Stimulated activated CD8-positive, alpha-beta memory T cell treated with anti-CD3 and anti-CD28 coated beads, Interleukin-4, amount 100 ng/mL, for 4 hours (primary cell): ENCODE measurements at places on chromosomes 16 and 17.

DNA sequence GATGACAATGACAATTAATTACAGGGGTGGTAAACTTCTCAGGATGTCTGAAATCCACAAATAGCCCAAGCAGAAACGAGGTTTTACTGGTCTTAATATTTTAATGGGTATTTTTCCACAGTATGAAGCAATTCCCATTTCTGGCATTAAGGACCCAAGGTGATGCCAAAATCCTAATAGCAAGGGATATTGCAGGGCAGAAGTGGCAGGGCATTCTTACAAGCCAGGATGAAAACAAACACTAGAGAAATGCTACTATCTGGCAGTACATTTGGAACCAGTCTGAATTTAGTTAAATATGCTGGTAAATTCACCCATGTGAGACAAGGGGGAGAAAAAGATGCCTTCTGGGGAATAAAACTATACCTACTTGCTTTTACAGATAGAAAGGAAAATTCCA lies 45.2 kb downstream of the RND2 start:
- no peak for DNase-seq

DNA sequence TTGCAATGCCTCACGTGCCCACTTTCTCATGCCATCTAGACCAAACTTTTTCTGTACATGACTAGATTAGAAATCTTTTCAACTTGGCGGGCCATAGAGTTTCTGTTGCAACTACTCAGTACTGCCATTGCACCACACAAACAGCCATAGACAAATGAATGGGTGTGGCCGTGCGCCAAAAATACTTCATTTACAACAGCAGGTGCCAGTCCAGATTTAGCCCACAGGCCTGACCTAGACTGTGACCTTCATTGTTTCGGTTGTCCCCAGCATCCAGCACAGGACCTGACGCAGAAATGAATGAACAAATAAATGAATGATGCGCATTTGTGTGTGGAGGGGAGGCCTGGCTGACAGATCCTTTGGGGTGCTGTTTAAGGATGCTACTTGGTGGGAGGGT lies 14.3 kb upstream of the PDK2 start:
- DNase-seq, result no peak

- no peak for DNase-seq
Measured at GRCh38 chr16:86888231-86889053, 310.1 kb downstream of the FOXL1 start.

DNA sequence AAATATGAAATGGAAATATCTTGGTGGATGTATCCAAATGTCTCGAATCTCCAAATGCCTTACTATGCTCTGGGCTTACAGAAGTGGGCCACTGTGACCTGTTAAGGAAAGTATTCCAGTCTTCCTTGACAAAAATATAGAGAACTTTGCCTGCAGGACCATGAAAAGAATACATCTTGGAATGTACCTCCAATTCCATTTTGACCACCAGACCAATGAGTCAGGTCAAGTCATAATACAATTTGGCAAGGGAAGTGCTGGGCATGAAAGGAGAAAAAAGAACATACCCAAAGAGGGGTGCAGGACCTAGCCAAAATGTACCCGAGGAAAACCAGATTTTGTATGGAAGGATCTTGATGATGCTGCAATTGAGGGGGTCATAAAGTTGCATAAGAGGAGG lies 1153.7 kb upstream of the GOT2 start:
- no peak for DNase-seq

DNA sequence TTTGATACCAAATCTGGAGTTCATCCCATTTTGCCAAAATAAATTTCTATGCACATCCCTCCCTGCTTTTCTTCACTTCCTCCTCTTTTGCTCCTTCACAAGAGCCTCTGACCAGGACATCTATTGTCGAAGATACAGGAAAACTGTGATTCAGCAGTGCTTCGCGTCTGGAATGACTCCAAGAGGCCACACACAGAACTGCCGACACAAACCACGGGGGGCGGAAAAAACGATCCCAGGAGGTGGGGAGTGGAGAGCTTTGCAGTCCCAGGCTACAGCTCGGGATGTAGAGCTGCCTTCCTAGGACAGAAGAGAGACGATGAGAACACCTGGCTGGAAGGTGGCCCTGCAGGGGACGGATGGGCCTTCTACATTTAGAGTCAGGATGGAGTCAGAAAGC lies 102.8 kb downstream of the XYLT1 start:
- DNase-seq, result no peak

- no peak for DNase-seq
Measured at GRCh38 chr17:31318298-31318801, 3.1 kb downstream of the EVI2A start.

DNA sequence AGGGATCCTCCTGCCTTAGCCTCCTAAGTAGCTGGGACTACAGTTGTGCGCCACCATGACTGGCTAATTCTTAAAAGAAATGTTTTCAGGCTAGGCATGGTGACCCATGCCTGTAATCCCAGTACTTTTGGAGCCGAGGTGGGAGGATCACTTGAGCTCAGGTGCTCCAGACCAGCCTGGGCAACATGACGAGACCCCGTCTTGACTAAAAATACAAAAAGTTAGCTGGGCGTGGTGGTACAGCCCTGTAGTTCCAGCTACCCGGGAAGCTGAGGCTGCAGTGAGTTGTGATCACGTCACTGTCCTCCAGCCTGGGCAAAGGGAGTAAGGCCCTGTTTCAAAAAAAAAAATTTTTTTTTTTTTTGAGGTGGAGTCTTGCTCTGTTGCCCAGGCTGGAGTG lies 173.1 kb downstream of the SEC14L1 start:
- no peak for DNase-seq

DNA sequence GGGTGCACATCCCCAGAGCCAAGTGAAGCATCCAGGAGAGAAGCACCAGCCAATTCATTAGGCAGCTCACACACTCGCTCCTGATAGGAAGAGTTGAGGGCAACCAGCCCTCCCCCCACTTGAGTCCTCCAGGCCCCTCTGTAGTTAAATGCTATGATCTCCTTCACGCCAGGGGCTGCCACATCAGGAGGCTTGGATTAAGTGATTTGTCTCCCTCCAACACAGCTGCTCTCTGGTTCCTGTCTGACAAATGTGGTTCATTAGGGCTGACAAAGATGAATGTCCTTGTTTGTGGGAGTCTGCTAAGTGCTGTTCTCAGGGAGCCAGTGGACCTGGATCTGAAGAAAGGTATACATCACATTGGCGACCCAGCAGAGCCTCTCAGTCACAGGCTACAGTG lies 94.5 kb upstream of the WSCD1 start:
- DNase-seq, result no peak

DNA sequence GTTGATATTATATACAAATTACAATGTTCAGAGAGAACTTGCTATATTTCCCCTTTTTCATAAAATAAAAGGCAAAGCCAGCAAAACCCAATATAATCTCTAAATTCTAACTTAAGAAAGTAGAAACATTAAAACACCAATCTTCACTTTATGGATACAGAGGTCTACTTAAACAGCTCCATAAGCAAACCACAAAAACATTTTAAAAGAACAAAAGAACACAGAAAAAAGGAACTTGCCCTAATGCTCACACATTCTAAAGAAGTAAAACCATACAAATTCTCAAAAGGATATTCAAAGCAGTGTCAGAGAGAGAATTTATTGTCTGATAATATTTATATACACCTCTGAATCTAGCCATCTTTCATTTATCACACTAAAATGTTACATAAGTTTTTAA lies 606 bp downstream of the ABCA10 start:
- no peak for DNase-seq

GRCh38 chr17:30292286-30292858 lies 628 bp upstream of the BLMH start:
- no peak for DNase-seq

DNA sequence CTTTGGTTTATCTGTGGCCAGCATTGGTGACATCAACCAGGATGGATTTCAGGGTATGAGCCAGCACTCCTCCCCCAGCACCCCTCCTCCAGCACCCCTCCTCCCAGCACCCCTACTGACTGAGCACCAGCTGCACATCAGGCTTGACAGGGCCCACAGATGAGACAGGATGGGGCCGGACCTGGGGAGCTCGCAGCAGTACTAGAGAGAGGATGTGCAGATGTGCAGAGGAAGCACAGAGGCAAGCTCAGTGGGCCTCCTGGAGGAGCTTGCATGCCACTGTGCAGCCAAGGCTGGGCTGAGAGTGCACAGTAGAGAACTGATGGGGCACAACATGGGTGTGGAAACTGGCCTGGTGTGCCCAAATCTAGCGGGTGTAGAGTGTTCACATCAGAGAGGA lies 16.2 kb downstream of the ITGA3 start:
- no peak for DNase-seq

GRCh38 chr16:30996985-30997724 lies 12.1 kb downstream of the HSD3B7 start:
- peak; percentile 65 for DNase-seq

GRCh38 chr16:88759245-88759975 lies 25.6 kb downstream of the PIEZO1 start:
- no peak for DNase-seq

GRCh38 chr17:5762191-5762590 lies 177.9 kb upstream of the NLRP1 start:
- no peak for DNase-seq
